ENCODE measurements at places on chromosomes 7 and 10.

DNA sequence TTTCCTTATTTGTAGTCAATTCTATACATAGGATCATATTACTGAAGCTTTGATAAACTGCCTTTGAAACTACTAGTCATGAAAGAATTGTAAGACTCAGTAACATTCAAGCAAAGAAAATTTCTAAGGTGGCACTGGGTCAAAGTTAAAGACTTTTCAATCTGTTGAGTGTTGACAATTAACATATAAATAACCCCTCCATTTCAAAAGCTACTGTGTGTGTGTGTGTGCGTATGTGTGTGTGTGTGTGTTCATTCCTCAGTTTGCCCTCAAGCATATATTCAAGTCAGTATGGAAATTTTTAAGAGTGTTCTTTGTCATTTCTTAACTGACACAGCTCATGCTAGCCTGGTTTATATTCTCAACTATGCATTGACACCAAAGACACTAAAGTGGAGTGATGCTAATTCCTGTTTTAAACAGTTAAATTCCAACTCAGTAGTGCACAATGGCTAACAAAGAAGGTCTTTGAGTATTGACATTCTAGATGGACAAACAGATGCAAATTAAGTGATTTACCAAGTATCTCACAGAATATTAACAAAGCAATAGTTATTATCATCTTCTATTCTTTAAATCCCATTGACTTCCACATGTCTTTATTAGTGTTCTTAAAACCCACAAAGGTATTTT, 314.8 kb upstream of the GRM3 start:
- no peak for DNase-seq

DNA sequence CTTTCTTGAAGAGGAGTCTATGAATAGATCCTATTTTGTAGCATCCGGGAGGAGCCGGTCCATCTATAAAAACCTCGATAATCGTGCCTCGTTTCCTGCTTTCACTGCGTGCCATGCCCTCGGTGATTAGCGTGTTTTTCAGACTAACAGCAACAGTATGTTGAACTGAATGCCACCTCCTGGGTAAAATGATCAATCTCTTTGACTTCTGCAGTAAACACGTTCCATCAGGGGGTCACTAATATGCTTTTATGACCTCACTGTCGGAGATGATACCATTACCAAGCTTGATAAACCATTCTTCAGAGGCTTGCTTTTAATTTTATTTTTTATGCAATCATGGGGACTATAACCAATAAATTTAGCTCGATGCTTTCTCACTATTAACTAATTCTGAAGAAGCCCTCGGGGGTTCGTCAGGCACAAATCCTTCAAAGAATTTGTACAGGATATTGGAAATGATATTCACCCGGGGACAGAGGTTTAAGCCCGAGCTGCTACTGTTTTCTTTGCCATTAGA, 228.3 kb downstream of the ADARB2 start:
- no peak for DNase-seq

- DNase-seq: no peak
These were observed 59.9 kb downstream of the CH25H start for GRCh38 chr10:89147256-89147655.

DNA sequence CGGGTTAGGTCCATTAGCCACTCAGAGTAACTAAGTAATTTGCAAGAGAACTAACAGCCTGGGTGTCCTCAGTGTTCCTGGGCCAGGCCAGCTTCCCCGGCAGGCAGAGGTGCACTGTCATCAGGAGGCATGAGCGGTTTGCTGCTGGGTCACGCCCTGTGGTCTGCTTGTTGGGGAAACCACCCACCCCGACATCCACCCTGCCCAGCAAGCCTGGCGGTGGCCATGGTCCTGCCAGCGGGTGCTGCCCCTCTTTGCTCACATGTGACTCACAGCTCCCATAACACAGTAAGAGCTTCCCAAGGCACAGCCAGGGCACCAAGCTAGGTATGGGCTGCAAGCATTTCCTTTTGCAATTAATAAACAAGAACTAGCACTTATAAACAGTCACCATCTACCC, 75.9 kb downstream of the RGS10 start:
- DNase-seq: no peak

DNA sequence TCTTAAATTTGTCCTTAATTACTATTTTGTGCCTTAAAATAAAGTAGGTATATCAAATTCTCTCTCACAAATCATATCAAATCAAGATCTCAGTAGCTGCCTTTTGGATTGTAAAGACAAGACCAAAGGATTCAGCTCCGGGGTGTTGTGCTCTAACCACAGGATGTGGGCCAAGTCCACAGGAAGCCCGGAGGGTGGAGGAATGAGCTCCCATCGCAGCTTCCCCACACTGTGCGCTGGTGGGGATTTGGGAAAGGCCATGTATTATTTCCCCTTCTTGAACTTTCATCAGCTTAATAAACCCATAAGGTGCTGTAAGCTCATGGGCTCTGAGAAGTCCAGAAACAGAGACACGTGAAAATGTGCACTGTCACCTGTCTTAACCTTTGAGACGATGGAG, 241.6 kb upstream of the TCERG1L start:
- DNase-seq: no peak

DNA sequence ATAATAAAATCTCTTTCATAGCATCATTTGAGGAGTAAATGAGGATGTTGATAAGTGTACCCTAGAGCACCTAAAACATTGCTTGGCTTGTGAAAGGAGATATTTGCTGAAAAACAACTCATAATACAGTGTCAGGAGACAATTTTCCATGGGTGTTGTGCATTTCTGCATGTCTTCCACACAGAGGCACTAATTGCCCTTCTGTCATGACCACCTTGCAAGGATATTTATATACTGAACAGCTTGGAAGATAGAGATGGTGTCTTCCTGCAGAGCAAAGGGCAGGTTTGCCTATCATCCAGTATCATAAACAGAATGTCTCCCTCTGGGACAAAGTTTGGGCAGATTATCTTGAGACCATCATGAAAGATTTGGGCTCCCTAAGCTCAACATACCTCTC, 495.2 kb upstream of the LRRN3 start:
- DNase-seq: no peak

DNA sequence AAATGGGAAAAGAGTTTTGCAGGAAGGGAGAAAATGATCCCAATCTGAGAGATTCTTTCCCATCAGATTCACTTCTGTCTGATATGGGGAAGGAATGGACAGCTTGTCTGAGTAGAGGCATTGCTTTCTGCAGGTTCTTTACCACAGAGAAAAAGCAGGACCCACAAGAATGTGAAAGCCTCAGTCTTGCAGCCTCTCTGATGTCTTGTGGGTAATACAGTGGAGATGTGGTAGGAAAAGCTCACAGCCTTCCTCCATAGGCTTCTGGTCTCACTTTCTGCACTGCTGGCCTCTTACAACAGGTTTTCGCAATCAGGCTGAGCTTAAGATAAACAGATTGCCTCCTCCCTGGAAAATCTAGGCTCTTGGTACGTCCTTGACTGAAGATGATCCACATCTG, 551 bp downstream of the IFIT1 start:
- DNase-seq: no peak

- DNase-seq: no peak
These were observed 63.8 kb downstream of the ICA1 start for GRCh38 chr7:8197994-8198698.

- DNase-seq: no peak
These were observed 133.5 kb upstream of the FEZF1 start for GRCh38 chr7:122438006-122438405.

- DNase-seq: peak; percentile 36
These were observed 4.8 kb upstream of the CHN2 start for GRCh38 chr7:29189743-29190201.

GRCh38 chr10:15754937-15755336, 35.2 kb upstream of the ITGA8 start:
- DNase-seq: no peak

- no peak for DNase-seq
These were observed 629.3 kb upstream of the NRP1 start for GRCh38 chr10:33963729-33964128.

GRCh38 chr10:117365612-117366011, 9.6 kb downstream of the PDZD8 start:
- no peak for DNase-seq

DNA sequence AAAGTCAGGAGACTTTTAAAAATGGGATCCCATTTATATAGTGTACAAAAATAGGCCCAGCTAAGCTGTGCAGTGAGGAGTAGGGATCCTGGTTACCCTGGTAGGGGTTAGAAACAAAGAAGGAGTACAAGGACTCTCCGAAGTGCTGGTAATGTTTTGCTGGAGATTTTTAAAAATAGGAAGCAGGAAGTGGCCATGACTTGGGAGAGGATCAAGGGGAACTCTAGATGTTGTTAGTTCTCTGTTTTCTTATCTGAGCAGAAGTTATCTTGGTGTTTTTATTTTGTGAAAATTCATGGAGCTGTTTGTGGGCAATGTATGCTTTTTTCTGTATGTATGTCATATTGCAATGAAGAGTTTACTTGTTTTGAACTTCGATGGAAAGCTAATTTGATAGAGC, 373.9 kb downstream of the SFMBT2 start:
- no peak for DNase-seq

DNA sequence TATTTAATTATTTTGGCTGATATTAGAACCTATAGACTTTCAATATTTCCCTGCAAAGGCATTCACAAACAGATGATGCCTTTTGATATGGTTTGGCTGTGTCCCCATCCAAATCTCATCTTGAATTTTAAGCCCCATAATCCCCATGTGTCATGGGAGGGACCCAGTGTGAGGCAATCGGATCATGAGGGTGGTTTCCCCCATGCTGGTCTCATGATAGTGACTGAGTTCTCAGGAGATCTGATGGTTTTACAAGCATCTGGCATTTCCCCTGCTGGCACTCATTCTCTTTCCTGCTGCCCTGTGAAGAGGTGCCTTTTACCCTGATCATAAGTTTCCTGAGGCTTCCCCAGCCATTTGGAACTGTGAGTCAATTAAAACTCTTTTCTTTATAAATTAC, 9.3 kb upstream of the PNLIPRP3 start:
- DNase-seq: no peak

- no peak for DNase-seq
These were observed 52.7 kb downstream of the HIPK2 start for GRCh38 chr7:139725077-139725476.

GRCh38 chr7:19749658-19750057, 23.8 kb downstream of the TMEM196 start:
- DNase-seq: no peak

DNA sequence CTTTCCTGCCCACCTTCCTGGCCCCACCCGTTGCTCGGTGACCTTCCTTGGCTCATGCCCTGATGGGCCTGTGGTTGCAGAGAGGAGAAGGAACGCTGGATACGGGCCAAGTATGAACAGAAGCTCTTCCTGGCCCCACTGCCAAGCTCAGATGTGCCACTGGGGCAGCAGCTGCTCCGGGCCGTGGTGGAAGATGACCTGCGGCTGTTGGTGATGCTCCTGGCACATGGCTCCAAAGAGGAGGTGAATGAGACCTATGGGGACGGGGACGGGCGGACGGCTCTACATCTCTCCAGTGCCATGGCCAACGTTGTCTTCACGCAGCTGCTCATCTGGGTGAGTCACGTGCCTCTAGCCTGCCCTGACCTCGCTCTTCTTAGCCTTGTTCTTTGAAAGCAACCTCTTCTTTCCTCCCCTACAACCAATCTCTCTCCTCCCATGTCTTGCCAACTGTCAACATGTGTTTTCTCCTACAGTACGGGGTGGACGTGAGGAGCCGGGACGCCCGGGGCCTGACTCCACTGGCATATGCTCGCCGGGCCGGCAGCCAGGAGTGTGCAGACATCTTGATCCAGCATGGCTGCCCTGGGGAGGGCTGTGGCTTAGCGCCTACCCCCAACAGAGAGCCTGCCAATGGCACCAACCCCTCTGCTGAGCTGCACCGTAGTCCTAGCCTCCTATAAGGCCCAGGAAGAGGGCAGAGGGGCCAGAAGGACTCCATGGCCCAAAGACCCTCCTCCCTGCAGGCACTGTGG, 24.1 kb downstream of the GBX1 start:
- no peak for DNase-seq

DNA sequence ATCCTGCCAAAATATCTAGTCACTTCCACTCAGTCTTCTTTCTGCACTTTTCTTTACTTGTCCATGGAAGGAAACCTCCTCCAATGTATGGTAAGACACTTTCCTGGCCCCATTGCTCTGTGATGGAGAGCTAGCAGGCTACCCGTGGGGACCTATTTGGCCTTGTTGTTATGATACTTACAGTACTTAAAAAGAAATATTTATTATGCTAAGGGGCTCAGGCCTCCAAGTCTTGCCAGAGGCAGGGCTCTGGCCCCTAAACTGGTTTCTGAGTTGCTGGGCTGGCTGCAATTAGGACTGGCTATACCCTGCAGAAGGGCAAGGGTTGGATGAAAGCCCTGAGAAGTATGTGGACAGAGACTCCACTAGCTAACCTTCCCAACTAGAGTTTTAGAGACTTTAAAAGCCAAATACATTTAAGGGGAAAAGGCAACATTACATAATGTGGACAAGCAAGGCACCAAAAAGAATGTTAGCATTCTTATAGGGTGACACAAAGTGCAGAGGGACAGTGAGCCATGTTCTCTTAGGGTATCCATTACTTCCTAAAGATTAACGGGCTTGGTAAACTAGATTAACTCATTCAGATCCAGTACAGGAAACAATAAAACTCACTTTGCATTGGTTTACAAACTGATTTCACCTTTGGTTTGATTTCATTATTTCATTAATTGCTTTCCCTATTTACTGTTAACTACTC, 84.9 kb upstream of the INHBA start:
- no peak for DNase-seq

- DNase-seq: no peak
These were observed 57.2 kb downstream of the AKR1E2 start for GRCh38 chr10:4883079-4883739.

- no peak for DNase-seq
These were observed 249.6 kb downstream of the GPAM start for GRCh38 chr10:111933937-111934336.

- peak; percentile 15 for DNase-seq
These were observed 48.8 kb upstream of the SMNDC1 start for GRCh38 chr10:110353244-110354119.

- no peak for DNase-seq
These were observed 14.8 kb downstream of the CCL24 start for GRCh38 chr7:75798770-75799169.

DNA sequence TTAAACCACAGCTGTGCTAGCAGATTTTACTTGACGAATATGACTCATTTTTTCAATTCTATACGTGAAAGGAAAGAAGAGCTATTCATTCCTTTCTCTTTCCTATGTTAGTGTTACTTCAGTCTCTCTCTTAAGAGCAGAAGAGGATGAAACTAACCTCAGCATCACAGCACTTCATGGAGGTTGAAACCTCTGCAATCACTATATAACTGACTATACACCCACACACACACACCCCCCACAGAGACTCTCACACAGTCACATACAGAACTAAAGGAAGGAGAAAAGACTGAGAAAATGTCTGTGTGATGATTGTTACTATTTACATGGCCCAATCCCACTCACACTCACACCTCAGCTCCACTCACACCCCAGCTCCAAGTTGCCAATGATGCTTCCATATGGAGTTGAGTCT, 104.2 kb downstream of the KIF20B start:
- DNase-seq: no peak
